ENCODE measurements at places on chromosomes 11 and 22.
A peak's percentile ranks its signal among the peaks of the same experiment; 100 is the strongest.

GRCh38 chr11:78560826-78561484 is 13.7 kb downstream of the NARS2 start:
- no peak for DNase-seq

GRCh38 chr22:49380828-49381114 is 446.9 kb downstream of the BRD1 start:
- no peak for DNase-seq

GRCh38 chr11:26331911-26332571 is at the start of gene ANO3:
TSS of gene ANO3 (plus strand) at chr11:26332130. CDS start at chr11:26332276, 146 bp downstream.
- DNase-seq = no peak

DNA sequence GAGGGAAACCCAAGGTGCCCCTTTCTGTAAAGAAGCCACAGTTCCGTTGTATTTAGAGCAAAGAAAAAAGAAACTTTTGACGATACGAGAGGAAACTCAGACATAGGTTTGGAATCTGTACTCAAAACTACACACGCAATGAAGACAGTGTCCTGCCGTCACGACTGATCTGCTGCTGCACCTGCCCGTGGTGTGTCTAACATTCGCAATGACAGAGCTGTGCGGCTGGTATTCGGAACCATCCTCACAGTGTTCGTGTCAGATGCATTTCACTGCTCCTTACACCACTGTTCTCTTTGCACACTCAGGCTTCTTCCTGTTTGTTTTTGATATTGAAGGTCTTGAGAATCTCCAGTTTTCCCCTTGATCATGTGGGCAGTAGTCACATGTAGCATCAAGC is 84.8 kb downstream of the RTL6 start:
- DNase-seq = no peak

GRCh38 chr11:67006029-67006884 is 16.7 kb upstream of the SYT12 start:
- DNase-seq = no peak

DNA sequence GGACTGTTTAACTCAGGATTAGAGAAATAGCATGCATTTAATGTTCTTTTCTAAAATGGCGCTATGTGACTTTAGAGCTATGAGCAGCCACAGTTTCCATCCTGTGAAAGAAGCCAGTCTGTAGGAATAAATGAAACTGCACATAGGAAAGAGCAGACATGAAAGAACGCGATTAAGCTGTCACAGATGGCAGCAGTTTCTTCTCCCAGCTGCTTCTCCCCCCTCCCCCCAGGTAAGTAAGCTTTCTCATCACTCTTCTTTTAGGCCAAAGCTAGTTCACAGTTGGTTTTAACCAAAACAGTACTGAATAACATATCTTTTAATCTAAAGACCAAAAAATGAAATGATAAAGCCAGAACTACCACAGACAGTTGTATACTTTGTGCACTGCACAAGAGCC is 266.4 kb downstream of the KCNA4 start:
- DNase-seq = no peak

- DNase-seq = no peak
Observed at GRCh38 chr22:41672780-41673509, 15.7 kb downstream of the SNU13 start.

GRCh38 chr11:113954235-113954634 is 20.7 kb upstream of the HTR3A start:
- no peak for DNase-seq

DNA sequence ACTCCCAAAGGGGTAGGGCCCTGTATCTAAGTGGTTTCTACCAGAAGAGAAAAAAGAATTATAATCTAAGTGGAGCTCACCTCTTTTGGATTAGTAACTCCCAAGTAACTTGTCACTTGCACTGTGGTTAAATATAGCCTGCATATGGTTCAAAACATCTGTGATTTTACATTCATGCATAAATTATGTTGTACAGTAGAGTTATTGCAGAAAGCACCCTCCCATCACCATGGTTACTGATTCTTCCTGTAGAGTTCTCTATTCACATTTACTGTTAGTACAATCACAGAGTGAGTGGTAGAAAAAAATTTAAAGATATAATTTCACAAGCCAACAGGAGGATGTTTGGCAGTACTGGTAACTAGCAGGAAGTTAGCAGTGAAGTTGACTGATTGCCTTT is 80.4 kb downstream of the LRRC4C start:
- no peak for DNase-seq

GRCh38 chr22:38240734-38241252 is 32.0 kb downstream of the TMEM184B start:
- DNase-seq = no peak

GRCh38 chr11:85276332-85276731 is 350.8 kb downstream of the DLG2 start:
- DNase-seq = no peak

DNA sequence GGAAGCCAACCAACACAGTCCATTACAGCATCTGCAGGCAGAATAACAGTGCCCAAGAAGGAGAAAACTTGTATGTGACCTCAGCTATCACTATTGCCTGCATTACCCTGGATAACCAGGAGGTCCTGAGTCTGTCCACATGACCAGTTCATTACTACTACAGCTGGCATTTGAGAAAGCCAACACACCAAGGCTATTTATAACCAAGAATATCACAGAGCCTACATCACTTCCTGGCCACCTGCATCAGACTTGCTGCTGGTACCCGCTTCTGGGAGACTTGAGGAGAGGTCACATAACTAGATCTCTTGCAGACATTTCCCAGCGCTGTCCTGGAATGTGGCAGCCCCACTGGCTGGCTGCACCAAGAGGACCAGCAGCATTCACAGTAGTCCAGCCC is 11.1 kb upstream of the OR56B4 start:
- DNase-seq = no peak

DNA sequence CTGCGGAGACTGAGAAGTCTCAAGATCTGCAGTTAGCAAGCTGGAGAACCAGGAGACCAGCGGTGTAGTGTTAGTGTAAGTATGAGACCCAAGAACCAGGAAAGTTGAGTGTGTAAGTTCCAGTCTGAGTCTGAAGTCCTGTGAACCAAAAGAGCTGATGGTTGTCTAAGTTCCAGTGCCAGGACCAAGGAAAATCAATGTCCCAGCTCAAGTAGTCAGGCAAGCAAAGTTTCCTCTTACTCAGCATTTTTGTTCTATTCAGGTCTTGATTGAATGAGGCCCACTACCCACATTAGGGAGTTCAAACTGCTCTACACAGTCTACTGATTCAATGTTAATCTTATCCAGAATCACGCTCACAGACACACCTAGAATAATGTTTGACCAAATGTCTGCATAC is 11.0 kb downstream of the USP28 start:
- DNase-seq = no peak

- no peak for DNase-seq
Observed at GRCh38 chr11:36447514-36447913, 62.6 kb downstream of the TRAF6 start.

DNA sequence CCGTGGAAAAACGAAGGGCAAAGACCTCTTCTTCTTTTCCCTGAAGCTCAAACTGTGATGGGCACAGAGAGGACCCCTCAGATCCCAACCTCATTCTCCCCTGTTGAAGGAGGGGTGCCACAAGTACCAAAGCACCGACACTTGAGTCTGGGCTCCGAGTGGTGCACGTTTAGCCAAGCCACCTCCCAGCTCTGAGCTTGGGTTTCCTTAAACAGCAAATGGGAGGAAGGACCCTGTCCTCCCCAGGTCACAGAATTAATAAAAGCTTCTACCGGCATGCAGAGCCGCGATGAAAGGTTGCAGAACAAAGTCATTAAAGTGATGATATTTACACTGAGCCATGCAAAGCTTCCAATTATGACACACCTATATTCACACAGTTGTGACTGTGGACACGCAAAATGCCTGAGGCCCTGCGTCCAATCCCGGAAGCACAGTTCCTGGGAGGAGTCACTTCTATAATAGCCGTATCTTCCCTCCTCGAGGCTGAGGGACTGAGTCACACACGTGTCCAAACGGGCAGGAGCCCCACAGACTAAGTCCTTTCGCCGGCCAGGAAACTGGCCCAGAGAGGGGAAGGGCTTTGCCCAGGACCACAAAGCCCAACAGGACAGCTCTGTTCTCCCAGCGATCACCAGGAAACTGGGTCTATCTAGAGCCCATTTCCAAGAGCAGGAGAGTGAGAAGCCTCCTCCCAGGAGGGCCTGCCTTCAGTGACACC is 922 bp upstream of the CSNK1E start:
- no peak for DNase-seq

GRCh38 chr11:128235958-128236357 is 351.4 kb downstream of the ETS1 start:
- DNase-seq = no peak

DNA sequence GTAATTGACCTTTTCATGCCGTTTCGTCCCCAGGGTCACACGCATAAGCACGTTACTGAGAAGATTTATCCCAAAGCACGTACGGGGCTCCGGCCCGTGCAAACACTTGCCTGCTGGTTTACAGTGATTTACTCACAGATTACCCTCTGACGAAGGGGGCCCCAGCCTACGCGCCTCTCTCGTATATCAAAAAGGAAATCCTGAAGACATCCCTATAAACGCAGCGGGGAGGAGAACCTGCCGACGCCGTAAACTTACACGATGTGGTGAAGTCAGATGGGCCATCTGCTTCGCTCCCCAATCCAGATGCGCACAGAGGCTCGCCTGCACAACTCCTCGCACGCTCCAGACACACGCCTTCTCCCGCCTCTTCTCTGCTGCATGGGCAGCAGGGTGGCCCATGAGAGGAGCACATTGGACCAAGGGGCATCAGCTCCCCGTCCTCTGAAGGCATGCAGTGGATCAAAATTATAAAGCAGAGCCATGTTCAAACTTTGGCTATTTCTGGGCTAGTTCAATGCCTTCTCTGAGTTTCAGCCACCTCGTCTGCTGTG is 123.6 kb downstream of the MN1 start:
- no peak for DNase-seq

DNA sequence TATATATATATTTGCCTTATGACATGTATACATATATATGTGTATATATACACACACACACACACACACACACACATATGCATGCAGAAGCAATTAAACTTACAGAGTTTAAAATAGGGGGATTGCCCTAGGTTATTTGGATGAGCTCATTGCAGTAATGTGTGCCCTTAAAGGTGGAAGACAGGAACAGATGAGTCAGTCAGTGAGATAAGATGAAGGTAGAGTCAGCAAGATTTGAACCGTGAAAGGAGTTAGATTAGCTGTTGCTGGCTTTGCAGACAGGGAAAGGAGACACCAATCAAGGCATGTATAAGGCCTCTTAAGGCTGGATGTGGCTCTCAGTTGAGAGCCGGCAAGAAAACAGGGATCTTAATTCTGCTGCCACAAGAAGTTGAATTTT is 902.4 kb upstream of the RAG2 start:
- DNase-seq = no peak

DNA sequence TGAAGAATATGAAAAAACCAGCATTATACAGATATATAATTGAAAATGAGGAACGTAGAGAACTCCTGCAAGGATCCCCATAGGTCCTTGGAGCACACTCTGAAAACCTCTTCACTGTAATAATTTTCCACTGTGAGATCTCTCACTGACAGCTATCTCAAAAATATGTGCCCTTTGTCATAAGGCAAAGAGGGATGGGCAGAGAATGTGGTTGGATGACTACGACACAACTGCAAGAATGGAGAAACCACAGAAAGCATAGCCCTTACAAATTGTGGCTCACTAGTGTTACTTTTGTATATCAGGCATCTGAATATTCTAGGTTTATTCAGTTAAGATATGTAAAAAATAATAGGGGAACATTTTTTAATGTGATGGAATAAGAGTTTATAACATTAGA is 7.9 kb upstream of the CTSC start:
- DNase-seq = no peak

DNA sequence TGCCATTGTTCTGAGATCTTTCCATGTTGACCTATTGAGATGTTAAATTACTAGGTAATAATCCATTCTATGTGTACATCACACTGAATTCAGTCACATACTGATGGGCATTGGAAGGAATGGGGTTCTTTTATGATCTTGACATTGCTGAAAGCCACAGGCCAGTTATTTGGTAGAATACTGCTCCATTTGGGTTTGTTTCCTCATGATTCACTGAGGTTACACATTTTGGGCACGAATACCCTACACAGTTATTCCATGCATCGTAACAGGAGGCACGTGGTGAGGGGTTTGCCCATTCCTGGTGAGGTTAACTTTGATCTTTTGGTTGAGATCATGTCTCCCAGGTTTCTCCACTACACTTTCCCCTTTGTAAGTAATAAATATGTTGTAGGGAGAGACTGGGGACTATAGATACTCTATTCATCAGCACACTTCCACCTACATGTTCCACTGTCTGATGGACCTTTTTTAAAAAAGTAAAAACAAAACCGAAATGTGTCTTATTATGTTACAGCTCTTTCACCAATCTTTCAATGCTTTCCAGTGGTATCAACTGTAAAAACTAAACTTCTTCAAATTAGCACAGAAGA is 12.0 kb upstream of the FOLR1 start:
- DNase-seq = no peak

DNA sequence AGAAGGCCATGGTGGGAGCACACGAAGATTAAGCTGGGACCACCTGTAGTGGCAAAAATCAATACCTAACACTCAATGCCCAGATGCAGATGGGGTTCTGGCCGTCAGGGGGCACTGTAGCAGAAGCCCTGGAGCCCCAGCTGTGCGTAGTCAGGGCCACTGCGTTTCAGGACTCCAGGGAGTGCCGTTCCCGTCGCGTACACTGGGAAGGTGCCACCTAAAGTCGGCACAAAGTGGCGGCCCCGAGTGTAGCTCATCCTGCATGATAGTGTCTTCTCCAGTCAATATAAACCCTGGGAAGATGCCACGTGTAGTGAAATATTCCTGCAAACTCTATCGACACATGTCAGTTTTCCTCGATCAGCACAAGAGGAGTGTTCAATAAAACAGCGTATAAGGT is 123.8 kb upstream of the NTM start:
- no peak for DNase-seq

DNA sequence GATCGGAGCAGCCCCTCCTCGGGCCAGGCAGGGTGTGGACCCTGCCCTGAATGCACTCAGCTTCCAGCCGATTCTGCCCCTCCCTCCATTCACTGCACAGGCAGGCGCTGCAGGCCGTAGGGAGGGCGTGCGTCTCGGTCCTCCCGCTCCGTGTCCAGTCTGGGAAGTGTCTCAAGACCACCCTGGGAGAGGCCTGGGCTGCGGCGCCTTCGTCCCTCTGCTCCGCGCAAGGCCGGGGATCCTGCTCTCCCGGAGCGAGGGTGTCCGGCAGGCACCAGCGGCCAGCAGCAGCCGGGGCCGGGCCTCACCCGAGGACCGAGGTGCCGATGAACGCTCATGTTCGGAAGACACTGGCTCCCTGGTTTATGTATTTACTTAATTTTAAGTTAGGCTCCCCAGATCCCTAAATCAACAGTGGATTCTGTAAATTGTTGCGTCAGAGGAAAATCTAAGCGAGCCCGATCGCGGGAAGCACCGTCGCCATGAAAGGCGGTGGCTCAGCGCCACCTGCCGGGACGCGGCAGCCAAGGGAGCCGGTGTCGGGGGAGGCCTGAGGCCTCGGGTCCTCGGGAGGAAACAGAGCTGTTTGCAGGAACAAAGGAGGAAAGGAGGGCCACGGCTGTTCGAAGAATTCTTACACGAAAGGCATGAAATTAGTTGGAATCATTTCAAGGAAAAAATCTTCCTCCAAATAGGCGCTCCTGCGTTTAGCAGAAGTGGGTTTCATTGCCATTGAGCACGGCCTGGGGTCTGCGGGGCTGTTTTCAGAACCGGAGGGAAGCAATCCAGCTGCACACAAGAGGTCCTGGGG is 195.3 kb downstream of the BRD1 start:
- no peak for DNase-seq

- DNase-seq = no peak
Observed at GRCh38 chr22:22167791-22168189, 76.8 kb upstream of the VPREB1 start.

GRCh38 chr22:20514658-20515406 is 7.4 kb downstream of the MED15 start:
- DNase-seq = peak; percentile 20

- DNase-seq = no peak
Observed at GRCh38 chr11:41519696-41520095, 60.2 kb upstream of the LRRC4C start.
